MM.1S (cell line): ENCODE measurements at places on chromosomes 2 and 18.

DNA sequence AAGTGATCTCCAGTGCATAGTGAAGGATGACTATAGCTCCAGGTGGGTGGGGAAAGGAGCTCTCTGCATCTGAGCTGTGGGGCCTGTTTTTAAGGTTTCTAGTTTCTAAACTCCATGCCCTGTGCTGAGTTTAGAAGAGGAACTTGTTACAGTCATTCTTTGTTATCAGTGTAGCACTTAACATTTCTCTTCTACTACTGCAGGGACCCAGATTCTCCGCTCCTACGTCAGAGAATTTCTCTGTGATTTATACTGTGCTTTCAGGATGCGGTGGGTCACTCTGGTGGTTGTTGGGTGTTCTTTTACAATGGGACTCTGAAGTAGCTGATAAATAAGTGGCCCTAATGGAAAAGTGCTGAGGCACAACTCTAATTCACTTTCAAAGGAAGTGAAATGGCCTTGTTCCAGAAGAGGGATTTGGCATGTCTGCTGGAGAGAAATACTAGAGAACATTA, 122.0 kb downstream of the WDSUB1 start:
- no peaks in the 10 kb centered on the region for H3K36me3 ChIP-seq
- H3K4me3 ChIP-seq: no peak overlapping the region
- peaks cover 22% of the 10 kb centered on the region for H3K4me1 ChIP-seq
- H3K27me3 ChIP-seq: no peaks in the 10 kb centered on the region
- peak overlapping the region; percentile 48; the same call in 1 of the 2 replicates for H3K27ac ChIP-seq

GRCh38 chr2:152740743-152741328, 22.4 kb downstream of the ARL6IP6 start:
- H3K4me1 ChIP-seq: no peaks in the 10 kb centered on the region
- no peaks in the 10 kb centered on the region; the same call in 1 of the 2 replicates for H3K36me3 ChIP-seq
- no peak overlapping the region for H3K4me3 ChIP-seq
- H3K27ac ChIP-seq: no peak overlapping the region

DNA sequence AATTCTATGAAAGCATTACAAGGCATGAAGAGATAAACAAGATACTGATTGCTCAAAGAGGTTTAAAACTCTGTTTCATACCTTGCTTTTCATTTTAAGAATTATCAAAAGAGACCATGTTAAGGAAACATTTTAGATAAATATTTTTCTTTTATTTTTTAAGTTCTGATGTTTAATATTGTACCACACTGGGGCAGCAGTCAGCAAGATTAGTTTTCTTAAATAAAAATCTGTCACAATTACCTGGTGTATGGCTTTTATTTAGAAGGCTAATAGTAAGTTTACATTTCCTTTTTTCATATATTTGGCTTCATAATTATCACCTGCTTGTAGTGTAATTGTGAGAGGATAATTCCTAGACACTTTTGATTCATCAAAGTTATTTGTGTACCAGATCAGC, 46.4 kb downstream of the ZNF804A start:
- H3K27ac ChIP-seq: no peak overlapping the region

GRCh38 chr2:240162939-240163714, 22.7 kb upstream of the OTOS start:
- peaks cover 23% of the 10 kb centered on the region for H3K27me3 ChIP-seq
- no peaks in the 10 kb centered on the region for H3K4me1 ChIP-seq
- H3K36me3 ChIP-seq: no peaks in the 10 kb centered on the region
- DNase-seq: no peak
- H3K4me3 ChIP-seq: no peak overlapping the region
- H3K27ac ChIP-seq: no peak overlapping the region

DNA sequence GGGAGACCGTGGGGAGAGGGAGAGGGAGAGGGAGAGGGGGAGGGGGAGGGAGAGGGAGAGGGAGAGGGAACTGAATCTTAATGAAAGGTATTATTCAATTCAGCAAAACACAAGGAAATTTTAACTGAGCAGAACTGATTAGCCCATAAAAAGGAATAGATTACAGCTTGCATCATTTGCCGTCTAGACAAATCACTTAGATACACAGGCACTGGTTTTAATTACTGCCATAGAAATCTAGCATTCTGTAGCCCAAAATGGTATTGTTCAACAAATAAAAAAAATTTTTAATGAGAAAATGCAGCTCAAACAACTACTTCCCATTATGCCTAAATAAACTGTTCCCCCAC, 7.9 kb upstream of the KCNF1 start:
- H3K4me3 ChIP-seq: no peak overlapping the region
- no peaks in the 10 kb centered on the region for H3K4me1 ChIP-seq
- H3K27me3 ChIP-seq: no peaks in the 10 kb centered on the region

DNA sequence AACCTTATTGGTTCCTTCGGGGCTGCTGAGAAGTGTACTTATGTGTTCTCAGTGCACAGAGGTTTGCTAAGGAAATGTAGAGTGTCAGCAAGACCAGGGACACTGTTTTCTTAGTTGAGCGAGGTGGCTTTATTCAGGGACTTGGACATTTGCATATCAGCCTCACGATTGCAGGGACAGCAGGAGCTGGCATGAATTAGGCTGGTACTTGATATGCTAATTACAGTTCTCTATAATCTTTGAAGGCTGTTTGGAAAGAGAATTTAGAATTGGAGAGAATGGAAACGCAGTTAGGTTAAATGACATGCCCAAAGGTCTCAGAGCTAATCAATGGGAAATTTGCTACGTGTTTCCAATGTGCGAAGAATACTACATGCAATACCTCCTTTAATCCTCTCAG, 18.7 kb upstream of the MTCL1 start:
- H3K27me3 ChIP-seq: no peaks in the 10 kb centered on the region
- H3K4me3 ChIP-seq: no peak overlapping the region
- DNase-seq: no peak
- no peaks in the 10 kb centered on the region for H3K36me3 ChIP-seq

DNA sequence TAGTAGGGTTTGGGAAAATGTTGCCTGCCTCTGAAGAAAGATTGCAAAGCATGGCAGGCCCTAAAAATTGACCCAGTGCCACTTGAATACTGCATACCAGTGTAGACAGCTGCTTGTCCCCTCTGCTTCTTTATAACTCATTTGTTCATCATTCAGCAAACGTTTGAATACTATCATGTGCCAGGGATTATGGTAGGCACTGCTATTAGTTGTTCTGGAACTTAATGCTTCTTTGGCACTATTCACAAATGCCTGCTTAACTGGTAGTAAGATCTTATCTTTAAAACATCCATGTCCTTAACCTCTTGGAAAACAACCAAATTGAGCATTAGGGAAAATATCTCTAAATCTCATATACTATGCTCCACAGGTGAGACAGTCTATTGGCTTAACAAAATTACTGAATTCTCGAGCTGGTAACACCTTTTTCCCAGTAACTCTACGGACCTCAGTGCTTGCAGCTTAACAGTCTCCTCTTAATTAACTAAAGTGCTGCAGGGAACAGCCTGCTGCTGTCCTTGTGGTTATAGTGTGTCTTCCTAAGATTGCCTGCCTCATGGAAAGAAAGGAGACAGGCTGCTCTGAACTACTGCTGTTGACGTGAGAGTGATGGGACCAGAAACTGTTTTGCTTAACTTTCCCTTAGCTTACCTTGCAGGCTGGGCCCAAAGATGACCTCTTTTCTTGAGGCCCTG, 93.2 kb downstream of the MIB1 start:
- no peak overlapping the region for H3K27ac ChIP-seq
- no peaks in the 10 kb centered on the region; the same call in 1 of the 2 replicates for H3K36me3 ChIP-seq
- no peak for DNase-seq
- H3K4me1 ChIP-seq: no peaks in the 10 kb centered on the region
- H3K27me3 ChIP-seq: no peaks in the 10 kb centered on the region

DNA sequence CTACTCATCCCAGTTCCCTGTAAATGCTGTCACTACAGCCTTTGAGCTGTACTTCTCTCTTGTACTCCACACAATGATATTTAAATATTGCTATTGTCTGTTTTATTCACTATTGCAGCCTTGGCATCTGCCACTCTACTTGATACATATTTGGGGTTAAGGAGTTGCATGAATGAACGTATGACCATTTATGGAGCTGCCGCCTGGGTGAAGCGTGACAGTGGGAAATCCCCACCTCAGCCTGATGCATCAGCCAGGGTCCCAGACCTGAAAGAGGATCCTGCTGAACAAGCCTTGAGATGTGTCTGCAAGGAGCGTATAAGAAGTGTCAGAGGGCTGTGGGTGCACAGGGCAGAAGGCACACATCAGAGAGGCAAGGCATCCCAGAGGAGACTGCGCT, 39.1 kb downstream of the MRPL35 start:
- peaks cover 24% of the 10 kb centered on the region for H3K4me1 ChIP-seq
- no peaks in the 10 kb centered on the region for H3K36me3 ChIP-seq
- no peaks in the 10 kb centered on the region for H3K27me3 ChIP-seq
- H3K4me3 ChIP-seq: no peak overlapping the region

DNA sequence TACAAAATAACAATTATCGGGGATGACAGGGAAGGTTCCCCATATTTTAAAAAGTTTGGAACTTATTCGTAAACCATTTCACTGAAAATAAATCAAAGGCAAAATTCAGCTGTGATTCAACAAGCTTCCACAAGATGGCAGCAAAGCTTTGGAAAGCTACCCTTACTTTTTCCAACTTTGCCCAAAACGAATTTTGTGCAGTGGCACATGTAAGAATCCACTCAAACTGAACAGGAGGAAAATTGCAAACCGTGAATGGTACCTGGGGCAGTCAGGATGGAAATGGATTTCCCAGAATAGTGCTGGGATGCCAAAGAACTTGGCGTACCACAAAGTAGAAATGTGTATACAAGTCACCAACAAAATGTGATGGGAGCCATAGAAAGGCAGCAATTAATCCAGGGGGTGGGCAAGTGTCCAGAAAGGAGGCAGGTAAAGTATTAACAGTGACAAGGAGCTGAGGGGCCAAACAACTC, 10.7 kb downstream of the RPL31 start:
- no peaks in the 10 kb centered on the region for H3K4me1 ChIP-seq
- peak; percentile 39 for DNase-seq
- no peak overlapping the region for H3K27ac ChIP-seq
